ENCODE measurements at places on chromosomes 12 and 14.

- DNase-seq, result no peak
Measured at GRCh38 chr12:26466726-26467125, 271.4 kb downstream of the SSPN start.

DNA sequence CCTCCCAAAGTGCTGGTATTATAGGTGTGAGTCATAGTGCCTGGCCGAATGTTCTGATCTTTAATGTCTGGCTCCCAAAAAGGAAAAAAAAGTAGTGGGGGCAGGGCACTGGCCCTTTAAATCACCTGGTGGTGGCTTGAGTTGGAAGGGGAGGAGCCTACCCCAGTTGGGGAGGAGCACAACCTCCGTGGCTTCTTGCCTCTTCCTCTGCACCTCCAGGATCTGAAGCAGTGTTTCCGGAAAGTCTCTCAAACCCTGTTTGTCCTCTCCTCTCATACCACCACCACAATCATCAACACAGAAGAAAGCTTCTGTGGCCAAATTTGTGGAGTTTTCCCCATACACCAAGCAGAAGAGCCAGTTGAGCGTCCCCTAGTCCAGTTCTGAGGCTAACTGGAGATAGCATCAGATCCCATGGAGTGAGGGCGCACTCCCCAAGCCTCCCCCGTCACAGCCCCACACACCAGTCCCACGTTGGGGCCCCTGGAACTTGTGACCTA, 24.3 kb upstream of the RCOR1 start:
- no peak for DNase-seq

DNA sequence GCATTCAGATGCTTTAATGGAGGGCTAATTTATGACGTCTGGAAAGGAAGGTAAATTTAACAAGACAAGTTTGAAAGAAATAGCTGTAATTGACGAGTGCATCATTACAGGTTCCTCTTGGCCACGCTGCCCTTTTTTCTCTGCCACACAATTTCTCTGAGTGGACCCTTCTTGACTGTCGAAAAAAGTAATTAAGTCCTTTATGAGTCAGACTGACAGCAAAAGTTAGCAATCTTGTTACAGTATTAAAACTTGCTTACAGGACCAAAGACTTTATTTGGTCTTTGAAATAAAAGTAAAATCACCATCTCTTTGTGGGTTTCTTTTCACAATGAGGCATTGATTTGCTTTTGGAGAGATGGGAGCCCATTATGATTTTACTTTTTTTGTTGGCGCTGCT, 42.6 kb downstream of the SAMD4A start:
- no peak for DNase-seq

GRCh38 chr12:132310181-132311040, 19.0 kb downstream of the GALNT9 start:
- DNase-seq, result peak; percentile 55

DNA sequence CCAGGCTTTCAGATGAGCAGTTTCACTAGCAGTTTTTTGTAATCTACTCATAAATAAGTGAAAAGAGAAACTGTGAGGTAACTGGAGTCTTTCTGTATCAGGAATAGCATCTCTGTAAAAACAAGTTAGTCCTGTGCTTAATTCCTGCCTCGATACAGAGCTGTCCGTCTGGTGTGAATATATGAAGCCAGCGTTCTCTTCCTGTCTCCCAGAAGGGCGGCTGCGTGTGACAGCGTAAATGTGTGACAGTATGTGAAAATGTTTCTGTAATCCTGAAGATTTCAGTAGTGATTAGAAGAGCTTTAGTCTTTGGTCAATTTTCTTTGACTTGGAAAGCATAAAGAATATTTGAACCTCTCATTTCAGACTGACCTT, 150.3 kb downstream of the FBXL14 start:
- DNase-seq, result no peak

DNA sequence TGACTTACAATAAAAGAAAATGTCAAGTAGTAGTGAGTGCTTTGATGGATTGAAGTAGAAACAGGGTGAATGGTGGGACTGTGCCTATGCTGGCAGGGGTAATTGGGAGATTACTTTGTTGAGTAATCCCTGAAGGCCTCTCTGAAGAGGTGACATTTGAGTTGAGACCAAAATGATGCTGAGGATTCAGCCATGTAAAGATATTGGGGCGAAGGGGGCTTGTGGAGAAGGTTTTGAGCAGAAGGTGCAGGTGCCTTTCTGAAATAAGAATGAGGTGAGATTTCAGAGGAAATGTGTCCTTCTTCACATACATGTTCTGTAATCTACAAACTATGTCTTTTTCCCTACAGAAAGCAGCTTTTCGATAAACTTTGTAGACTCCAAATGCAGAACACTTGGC, 8.0 kb downstream of the GNG2 start:
- no peak for DNase-seq

DNA sequence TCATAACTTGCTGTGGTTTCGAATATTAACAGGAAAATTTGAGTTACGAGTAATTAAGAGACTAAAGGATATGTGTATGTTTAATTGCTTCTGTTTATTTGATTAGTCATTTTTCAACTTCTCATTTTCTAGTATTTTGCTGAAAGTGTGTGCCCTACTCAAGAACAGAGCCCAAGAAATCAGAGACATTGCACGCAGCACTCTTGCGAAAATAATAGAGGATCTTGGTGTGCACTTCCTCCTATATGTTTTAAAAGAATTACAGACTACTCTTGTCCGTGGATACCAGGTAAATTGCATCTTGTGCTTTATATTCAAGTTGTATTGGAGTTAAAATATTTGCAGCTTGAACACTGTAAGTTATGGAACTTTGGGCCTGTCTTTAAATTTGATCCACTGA, 50.8 kb downstream of the ARL1 start:
- no peak for DNase-seq

- no peak for DNase-seq
Measured at GRCh38 chr12:118429688-118430383, 53.5 kb downstream of the SUDS3 start.

GRCh38 chr14:90274808-90275457, 18.6 kb downstream of the PSMC1 start:
- DNase-seq, result no peak

All from MG63 (cell line).